ENCODE measurements at places on chromosomes 13 and 19.

- no peak for DNase-seq
Observed at GRCh38 chr13:99892196-99892613, 79.4 kb downstream of the ZIC5 start.

DNA sequence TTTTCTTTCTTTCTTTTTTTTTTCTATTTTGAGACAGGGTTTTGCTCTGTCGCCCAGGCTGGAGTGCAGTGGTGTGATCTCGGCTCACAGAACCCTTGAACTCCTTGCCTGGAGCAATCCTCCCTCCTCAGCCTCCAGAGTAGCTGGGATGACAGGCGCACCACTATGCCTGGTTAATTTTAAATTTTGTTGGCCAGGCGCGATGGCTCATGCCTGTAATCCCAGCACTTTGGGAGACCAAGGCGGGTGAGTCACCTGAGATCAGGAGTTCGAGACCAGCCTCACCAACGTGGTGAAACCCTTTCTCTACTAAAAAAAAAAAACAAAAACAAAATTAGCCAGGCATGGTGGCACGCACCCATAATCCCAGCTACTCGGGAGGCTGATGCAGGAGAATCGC is 8.7 kb upstream of the SBNO2 start:
- DNase-seq: no peak

GRCh38 chr13:93689333-93689732 is 462.7 kb downstream of the GPC6 start:
- no peak for DNase-seq

GRCh38 chr19:40216777-40217026 is 1.5 kb downstream of the TTC9B start:
- no peak for DNase-seq

Data from amniotic stem cell (primary cell).